Stimulated activated CD8-positive, alpha-beta memory T cell treated with anti-CD3 and anti-CD28 coated beads, Interleukin-15, amount 100 ng/mL, for 4 hours (primary cell): ENCODE measurements at places on chromosomes 3 and 15.

DNA sequence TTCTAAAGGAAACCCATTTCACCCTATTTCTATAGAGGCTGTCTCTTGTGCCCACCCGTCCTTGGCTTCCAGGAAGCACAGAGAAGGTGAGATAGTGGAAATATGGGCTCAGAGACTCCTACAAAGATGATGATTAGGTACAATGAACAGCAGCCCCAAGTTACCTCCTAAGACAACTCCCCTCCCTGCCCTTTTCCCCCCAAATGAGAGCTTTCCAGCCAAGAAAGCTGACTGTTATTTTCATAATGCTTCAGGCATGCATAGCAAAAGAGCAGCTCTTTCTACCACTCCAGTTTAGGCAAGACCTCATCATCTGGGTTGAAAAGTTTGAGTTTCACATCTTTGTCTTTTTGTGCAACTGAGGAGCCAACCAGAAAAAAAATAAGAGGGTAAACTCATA is 248.8 kb upstream of the ADAMTS9 start:
- no peak for DNase-seq

GRCh38 chr3:65015711-65016110 is 327.9 kb upstream of the ADAMTS9 start:
- no peak for DNase-seq

DNA sequence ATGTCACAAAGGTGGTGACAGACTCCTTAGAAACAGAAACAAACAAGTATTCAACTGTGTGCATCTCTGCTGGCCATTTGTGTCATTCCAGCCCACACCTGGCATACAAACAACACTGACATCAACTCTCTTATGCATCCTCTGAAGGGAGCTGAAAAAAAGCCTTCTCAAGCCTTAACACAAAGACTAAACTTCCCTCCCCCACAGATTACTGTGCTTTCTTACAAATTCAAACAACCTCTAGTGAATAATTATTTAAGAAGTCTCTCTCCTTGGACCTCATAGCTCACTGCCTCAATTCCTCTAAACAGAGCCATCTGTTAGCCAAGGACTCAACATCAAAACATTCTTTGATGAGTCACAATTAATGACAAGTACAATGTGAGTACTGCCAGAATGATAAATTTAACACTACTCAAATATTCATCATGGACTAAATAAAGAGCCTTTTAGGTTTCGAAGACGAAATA is 132.1 kb downstream of the WDR76 start:
- no peak for DNase-seq

GRCh38 chr15:63911160-63911559 is 77.4 kb upstream of the HERC1 start:
- DNase-seq = no peak

- DNase-seq = no peak
Observed at GRCh38 chr15:83973816-83974215, 261.8 kb upstream of the GOLGA6L4 start.

- DNase-seq = no peak
Observed at GRCh38 chr3:168950622-168951021, 712.9 kb downstream of the MECOM start.

- DNase-seq = no peak
Observed at GRCh38 chr3:23876923-23877322, 39.9 kb downstream of the NKIRAS1 start.

DNA sequence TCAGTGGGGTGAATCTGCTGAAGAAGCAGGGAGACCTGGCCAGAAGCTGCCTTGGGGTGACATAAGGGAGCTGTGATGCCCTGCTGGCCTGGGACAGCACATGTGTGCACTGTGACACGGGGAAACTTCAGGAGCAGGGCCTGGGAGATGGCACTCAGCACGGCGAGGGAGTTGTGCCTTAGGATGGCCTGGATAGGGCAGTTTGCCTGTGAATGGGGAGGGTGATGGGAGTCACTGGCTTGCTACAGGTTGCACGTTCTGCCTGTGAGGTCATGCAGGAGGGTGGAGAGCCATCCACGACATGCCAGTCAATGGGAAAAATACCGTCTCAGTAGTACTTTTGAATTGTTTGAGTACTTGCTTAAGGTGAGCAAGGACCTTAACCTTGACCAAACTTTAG is 76.8 kb upstream of the UBE3A start:
- no peak for DNase-seq

DNA sequence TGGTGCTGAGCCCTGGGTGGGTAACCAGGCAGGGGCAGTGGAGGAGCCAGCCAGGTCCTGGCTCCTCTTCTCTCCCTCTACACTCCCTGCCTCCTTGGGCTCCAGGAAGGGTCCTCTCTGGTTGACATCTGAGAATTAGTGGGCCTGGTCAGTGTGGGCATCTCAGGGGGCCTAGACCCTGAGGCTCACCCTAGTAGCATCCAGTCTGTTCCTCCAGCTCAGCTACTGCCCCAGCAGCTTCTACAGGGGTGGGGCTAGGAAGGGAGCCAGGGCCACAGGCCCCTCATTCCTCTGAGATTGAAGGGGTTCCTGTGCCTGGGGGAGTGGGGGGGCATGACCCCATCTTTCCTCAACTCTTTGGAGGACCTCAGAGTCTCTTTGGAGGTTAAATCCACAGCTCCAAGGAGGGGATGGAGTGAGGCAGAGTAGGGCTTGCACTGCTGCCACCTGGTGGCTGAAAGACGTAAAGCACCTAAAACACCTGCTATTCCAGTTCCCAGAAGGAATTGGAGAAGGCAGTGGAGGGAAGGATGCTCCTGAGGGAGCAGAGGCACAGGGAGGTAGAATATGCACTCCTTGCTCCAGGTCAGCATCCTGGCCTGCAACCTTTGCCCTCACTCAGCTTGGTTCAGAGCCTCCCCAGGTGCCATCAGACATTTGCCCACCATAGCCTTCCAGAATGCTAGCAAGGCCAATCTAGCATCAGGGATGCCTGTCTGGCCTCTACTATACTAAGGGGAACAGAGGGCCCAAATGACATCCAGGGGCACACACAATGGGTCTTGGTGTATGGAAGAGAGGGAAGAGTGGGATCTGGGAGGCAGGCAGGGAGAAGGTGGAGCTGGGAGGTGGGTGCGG is 25.1 kb downstream of the C3orf18 start:
- peak; percentile 9 for DNase-seq

- DNase-seq = no peak
Observed at GRCh38 chr3:107275511-107275910, 101.7 kb upstream of the CCDC54 start.

- DNase-seq = no peak
Observed at GRCh38 chr3:74651885-74652284, 37.4 kb upstream of the CNTN3 start.

DNA sequence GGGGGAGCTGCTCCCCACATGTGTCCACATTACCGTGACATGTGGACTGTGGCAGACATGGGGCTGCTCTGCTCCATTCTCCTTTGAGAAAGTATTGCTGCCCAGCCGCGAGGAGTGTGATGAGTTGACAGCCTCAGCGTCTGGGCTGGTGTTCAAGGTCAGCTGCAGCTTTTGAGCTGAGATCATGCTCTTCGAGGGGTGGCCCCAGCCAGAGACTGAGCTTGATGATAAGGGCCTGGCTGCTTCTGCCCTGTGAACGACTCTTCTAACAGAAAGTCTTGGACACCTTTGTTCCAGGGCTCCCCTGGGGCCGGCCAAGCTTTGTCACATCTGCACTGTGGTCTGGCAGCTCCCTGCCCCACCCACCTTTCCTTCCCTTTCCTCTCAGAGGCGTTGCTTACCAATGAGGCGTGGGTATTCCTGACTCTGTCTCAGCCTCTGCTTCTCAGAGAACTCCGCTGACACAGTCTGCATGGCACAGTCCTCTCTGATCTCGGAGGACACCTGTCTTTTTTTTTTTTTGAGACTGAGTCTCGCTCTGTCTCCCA is 86.6 kb downstream of the CHRD start:
- no peak for DNase-seq

GRCh38 chr3:37397396-37397795 is 223.0 kb upstream of the LRRFIP2 start:
- no peak for DNase-seq

GRCh38 chr3:134677196-134677986 is 26.6 kb upstream of the KY start:
- DNase-seq = no peak

GRCh38 chr15:68445351-68445750 is 13.4 kb upstream of the ITGA11 start:
- DNase-seq = no peak

DNA sequence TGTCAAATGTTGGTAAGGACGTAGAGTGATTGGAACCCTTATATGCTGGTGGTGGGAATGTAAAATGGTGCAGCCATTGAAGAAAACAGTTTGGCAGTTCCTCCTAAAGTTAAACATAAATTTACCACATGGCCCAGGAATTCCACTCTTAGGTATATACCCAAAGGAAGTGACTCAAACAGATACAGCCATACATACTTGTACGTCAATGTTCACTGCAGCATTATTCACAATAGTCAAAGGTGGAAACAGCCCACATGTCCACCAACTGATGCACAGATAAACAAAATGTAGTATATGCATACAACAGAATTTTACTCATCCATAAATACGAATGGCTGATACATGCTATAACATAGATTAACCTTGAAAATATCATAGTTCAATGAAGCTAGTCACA is 13.2 kb downstream of the CLASP2 start:
- no peak for DNase-seq

GRCh38 chr3:129943020-129943419 is 31.5 kb upstream of the TRH start:
- DNase-seq = no peak

- no peak for DNase-seq
Observed at GRCh38 chr15:70080347-70080746, 17.4 kb downstream of the TLE3 start.

GRCh38 chr15:90866800-90867199 is 1.6 kb upstream of the FURIN start:
- DNase-seq = no peak

DNA sequence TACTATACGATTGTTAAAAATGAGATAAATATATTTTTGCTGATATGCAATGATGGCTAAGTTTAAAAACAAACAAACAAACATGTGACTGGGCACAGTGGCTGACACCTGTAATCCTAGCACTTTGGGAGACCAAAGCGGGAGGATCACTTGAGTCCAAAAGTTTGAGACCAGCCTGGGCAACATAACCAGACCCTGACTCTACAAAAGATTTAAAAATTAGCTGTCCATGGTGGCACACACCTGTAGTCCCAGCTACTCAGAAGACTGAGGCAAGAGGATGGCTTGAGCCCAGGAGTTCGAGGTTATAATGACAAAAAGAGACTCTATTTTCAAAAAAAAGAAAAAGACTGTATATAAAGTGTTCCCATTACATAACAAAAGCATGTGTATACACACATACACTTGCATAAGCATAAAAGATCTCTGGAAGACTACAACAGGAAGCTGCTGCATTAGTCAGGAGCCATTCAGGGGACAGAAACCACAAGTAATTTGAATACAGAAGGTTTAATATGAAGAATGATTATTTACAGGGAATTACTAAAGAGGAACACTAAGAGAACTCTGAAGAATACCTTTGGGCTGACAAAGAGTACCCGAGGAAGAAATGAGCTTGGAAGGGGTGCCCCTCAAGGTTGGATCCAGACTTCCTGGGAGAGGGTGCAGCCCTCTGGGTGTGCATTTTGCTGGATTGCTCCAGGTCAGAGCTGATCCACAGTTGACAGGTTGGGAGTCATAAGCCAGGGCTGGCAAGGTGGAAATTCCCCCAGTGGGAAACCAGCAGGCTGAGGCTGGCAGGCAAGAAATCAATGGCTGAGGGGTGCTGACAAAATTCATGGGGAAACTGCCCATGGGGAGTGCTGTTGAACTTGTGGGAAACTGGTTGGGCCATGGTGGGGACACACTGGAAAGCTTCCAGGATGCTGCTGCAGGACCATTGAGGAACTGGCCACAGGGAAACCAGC is 9.3 kb upstream of the TM4SF18 start:
- no peak for DNase-seq

DNA sequence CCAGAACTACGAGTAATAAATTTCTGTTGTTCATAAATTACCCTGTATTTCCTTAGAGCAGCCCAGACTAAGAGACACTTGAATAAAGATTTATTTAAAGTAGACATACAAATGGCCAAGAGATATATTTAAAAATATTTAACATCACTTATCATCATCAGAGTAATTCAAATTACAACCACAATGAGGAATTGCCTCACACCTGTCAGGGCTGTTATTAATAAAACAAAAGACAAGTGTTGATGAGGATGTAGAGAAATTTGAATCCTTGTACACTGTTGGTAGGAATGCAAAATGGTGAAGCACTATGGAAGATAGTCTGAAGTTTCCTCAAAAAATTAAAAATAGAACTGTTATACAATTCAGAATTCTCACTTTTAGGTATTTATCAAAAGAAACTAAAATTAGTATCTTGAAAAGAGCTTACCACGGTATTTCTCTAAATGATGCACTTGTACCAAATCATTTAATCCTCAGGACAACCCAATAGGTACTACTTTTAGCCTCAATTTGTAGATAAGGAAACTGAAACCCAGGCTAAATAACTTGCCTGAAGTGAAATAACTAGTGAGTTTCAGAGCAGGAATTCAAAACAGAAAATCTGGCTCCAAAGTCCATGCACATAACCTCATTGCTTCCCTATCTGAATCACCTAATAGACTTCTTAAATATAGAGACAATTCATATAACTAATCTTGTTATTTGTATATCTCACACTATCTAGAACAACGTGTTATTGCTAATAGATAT is 69.4 kb downstream of the ZBTB20 start:
- DNase-seq = no peak

- DNase-seq = no peak
Observed at GRCh38 chr3:163812006-163812405, 1266.3 kb downstream of the SI start.

- no peak for DNase-seq
Observed at GRCh38 chr3:186173224-186173815, 64.4 kb upstream of the ETV5 start.

- DNase-seq = no peak
Observed at GRCh38 chr3:187750006-187750512, 4.8 kb upstream of the BCL6 start.

DNA sequence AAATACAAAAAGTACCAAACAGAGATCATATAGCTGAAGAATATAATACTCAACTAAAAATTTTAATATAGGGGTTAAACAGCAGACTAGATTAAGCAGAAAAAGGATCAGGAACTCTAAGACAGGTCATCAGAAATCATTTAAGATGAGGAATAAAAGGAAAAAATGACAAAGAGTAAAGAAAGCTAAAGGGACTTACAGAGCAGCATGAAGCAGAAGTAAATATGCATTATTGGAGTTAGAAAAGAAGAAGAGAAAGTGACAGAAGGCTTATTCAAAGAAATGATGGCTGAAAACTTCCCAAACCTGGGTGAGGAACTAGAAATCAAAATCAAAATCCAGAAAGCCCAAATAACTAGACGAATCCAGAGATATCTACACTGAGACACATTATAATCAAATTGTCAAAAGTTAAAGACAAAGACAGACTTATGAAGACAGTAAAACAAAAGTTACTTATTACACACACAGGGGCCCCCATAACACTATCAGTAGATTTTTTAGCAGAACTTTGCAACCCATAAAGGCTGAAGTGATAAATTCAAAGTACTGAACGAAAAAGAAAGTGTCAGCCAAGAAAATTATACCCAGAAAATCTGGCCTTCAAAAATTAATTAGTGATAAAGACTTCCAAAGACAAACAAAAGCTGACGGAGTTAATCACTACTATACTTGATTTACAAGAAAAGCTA is 95.6 kb downstream of the SCAPER start:
- DNase-seq = no peak
